NCI-H345 (cell line): ENCODE measurements at places on chromosomes 5 and 9.
A peak's percentile ranks its signal among the peaks of the same experiment; 100 is the strongest.

- no peak for DNase-seq
These were observed 135.1 kb downstream of the SIL1 start for GRCh38 chr5:139062910-139063663.

DNA sequence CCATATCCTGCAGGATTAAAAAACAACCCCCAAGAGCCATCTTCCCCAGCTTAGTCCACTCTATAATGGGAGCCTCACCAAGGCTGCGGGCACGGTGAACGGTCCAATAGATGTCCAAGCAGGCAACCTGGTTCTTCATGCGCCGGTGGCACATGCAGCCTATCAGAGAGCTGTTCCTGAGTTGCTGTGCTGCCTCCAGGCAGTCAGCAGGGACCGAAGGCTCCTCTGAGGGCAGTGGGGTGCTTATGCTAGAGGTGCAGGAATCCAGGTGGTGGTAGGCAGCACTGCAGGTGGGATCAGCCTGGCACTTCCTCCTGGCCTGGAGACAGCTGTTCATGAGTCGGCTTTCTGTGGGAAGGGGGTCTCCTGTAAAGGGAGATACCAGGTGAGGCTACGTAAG lies 10.2 kb downstream of the GFRA3 start:
- no peak for DNase-seq

DNA sequence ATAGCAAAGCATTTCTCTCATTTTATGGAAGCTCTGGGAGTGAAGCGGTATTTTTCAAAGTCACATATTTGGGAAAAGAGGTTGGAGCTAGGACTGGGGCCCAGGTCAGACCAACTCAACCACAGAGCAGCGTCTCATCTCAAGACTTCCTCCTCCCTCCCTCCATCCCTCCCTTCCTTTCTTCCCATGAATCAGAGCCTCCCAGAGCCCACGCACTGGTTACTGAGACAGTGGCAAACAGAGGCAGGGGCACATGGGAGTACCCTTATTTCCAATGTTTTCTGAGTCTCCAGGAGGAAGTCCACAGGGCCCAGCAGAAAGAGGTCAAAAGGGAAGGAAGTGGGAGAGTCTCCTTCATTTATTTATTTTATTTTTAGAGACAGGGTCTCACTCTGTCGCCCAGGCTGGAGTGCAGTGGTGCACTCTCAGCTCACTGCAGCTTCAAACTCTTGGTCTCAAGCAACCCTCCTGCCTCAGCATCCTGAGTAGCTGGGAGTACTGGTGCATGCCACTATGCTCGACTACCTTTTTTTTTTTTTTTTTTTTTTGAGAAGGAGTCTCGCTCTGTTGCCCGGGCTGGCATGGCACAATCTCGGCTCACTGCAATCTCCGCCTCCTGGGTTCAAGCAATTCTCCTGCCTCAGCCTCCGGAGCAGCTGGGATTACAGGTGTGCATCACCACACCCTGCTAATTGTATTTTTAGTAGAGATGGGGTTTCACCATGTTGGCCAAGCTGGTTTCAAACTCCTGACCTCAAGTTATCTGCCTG lies 52.5 kb upstream of the CDKN2AIPNL start:
- no peak for DNase-seq

DNA sequence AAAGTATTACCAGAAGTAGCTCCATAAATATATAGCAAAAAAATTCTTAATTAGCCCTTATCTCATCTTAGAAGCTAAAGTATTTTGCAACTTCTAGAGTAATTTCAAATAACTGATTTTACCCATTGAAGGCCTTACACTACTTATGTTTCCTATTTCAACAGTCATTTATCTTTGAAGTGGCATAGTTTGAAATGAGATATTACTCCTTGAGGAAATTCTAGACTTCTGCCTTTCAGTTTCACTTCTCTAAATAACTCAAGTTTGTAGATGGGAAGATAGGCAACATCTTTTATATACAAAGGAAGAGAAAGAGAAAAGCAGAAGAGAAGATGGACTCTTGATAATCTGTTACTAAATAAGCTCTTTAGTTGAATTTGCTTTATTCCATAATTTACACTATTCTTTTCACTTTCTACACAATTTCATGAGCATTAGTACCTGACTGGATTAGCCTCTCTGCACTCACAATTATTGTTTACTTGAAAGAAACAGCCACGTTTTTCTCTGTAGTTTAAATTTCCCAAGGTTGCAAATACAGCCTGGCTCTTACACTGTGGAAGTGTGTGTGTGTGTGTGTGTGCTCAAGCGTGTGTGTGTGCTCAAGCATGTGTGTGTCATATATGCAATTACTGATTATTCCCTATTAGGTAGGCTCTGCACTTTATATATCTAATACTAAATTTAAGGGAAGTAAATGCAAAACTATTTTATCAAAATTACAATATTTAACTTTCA lies 60.6 kb upstream of the EMB start:
- DNase-seq: no peak

DNA sequence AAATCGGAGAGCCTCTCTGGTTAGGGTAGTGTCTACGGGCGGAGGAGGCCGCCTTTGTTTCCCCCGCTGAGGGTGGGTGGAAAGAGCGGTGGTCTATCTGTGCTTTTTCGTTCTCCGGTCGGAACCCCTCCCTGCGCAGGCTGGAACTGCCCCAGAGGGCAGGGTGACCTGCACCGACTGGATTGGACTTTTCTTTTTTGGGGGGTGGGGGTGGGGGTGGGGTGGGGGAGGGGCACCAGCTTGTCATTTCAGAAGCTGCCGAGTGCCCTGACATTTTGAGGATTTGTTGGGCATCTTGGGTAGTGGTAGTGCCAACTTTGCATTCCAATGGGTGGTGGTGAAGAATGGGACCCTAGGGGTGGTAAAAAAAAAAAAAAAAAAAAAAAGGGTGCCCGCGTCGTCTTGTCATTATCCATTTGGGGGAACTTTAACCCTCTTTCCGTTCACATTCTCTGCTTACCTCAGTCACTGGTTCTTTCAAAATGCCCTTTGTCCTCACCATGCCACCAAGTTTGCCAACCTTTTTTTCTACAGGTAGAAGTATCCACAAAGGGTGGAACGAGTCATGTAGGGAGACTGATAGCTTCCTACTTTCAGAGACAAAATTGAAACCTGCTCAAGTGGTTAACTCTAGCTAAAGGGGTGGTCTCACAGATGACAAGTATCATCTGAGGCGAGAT lies 1.3 kb downstream of the UBE2R2 start:
- no peak for DNase-seq

DNA sequence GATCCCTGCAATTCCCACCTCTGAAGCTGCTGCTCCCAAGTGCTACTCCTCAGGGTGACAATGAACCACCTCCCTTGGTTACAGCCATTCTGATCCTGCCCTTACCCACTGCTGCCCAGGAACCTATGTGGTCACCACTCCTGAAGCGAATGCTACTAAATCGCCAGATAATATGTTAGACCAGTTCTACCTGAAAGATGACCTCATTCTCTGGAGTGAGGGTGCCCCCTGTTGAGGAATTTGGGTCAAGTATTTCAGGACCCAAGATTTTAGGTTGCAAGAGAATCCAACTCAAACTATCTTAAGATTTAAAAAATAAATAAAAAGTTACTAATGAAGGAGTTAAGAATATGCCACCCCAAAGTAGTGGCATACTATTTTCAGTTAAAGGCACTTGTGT lies 5.8 kb upstream of the SNAPC3 start:
- DNase-seq: peak; percentile 27

GRCh38 chr5:34475249-34475966 lies 180.7 kb upstream of the RAI14 start:
- no peak for DNase-seq

GRCh38 chr5:83222906-83223305 lies 145.6 kb downstream of the XRCC4 start:
- no peak for DNase-seq

DNA sequence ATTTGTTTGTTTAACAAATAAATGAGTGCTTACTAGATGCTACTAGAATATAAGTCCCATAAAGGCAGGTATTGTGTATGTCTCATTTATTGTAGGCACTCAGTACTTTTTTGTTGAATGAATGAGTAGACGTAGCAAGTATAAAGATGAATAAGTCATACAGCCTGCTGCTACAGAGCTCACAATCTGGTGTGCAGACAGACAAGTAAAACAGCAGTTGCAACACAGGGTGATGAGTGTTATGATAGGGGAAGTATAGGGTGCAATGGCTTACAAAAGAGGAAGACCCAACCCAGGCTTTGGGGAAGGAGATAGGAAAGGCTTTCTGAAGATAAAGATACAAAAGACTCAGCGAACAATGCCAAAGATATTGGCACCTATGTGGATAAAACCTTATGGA lies 47.7 kb downstream of the SH3RF2 start:
- no peak for DNase-seq

DNA sequence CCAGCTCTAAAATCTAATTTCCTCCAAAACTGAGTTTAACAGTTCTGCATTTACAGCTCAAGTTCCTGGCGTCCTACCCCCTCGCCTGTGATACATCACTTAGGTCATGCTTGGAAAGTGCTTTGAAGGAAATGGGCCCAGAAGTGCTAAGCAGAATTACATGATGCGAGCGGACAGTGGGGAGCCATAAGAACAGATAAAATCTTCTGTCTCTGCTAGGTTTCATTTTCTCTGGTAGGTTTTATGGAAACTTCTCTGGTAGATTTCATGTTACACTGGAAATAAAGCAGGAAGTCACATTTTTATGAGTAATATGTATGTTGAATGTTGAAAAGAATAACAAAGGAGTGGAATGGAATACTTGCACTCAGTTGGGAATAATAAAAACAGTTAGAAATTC lies 138.3 kb downstream of the ZDHHC21 start:
- no peak for DNase-seq

DNA sequence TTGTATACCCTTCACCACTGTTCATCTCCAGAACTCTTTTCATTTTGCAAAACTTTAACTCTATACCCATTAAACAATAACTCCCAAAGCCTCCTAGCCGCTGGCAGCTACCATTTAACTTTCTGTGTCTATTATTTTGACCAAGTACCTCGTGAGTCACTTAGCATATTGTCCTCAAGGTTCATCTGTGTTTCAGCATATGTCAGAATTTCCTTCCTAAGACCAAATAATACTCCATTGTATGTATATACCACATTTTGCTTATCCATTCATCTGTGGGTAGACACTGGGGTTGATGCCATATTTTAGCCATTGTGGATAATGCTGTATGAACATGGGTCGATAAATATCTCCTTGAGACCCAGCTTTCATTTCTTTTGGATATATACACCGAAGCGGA lies 17.4 kb downstream of the ERBIN start:
- no peak for DNase-seq

- no peak for DNase-seq
These were observed 586 bp upstream of the FCHO2 start for GRCh38 chr5:72955143-72955767.

DNA sequence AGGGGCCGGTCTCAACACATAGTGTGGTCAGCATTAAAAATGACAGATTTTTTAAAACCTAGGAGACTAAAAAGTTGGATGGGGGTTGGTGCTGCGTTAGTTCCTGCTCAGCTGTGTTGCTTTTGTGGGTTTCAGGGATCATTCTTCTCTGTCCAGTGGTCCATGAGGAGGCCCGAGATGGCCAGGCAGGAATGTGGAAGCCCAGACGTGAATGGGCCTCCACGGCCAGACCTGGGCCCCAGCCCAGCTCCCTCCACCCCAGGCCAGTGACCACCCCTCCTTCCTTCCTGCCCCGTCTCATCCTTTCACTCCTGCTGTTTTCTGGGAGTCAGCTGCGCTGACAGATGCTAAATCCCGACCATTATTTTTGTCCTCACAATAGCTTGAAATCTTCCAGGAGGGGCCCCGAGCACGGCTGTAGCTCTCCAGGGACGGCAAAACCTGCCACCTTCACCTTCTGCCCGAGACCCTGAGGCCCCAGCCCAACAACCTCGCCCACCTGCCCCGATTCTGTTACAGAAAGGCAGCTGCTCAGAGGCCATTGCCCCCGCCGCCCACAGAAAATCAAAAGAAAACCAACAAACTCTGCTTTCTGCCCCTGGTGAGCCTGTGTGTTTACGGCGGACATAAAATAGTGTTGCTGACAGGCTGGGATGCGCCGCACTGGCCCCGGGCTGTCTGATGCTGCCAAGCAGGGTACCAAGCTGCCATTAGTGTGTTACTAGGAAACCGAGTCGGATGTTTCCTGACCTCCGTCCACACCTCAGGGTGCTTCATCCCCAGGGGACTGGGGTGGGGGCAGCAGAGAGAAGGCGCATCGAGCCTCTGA lies 83.7 kb upstream of the SARDH start:
- no peak for DNase-seq

DNA sequence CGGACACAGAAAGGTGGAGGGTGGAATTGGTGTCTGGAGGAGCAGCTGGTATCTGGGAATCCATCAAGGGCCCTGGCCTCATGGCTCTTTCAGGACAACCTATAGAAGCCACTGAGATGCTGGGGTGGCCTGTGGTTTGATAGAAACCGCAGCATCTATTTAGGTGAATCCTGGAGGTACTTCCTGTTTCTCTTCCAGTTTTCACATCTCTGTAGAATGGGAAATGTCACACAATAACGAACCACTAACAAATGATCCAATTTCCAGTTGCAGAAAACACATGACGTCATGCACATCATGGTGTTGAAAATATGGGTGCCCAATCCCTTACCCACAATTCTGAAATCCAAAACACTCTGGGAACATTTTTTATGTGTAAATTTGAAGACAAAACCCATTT lies 52.2 kb downstream of the ROPN1L start:
- no peak for DNase-seq

GRCh38 chr5:11273180-11273903 lies 512.3 kb upstream of the DAP start:
- no peak for DNase-seq

DNA sequence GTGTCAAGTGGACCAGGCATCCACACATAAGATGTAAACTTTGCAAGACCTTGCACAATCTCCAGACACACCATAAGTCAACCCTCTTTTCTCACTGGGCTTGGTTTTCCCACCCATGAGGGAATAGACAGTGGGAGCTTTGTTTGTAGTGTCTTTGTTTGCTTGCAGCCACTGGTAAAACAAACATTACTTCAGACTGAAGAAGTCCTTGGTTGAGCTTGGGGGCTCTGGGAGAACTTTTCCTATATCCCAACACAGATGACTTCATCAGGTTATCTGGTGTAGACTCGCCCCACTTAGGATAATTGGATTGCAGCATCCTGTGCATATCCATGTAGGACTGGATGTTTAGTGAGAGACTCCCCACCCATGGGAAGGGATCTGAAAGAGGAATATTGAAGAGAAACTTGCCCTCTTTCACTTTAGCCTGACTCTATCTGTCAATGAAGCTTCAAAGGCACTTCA lies 11.5 kb upstream of the ADGRV1 start:
- DNase-seq: peak; percentile 43

GRCh38 chr5:178333821-178334481 lies 101.3 kb upstream of the PHYKPL start:
- DNase-seq: no peak

- DNase-seq: no peak
These were observed 20.2 kb downstream of the ALDH1A1 start for GRCh38 chr9:72932619-72933018.

DNA sequence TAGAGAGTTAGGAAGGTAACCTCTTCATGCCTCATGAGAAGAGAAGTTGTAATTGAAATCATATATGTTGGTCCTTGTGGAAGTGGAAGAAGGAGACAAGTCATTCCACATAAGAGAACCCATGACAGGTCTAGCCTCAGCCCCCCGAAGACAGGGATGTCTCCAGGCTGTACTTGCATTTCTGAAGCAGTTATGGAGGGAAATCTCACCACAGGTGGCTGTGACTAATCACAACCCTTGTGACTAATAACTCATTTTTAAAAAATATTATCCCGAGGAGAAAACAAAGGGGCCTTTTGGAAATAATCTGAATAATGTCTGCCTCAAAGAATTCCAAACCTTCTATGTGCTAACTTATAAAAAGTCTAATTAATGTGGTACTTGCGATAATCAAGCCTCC lies 262.1 kb upstream of the RPS23 start:
- no peak for DNase-seq
